ENCODE measurements at places on chromosomes 4 and X.

DNA sequence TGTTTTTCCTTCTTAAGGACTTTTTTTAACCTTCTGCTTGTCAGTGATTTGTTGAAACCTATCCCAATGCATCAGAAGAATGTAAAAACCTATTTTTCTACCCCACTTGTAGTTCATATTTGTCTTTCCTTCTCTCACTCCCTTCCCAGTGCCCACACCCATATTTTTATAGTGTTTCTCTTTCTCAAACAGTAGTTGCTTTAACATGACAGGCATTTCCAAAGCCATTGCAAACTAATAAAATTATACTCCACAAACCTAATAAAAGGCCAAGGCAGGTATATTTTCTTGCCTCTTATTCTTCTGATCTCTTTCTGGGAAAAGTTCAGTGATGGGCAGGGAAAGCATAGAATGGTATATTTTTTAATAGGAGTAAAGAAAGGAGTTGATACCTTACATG, 35.7 kb upstream of the FHDC1 start:
- no peak for DNase-seq

GRCh38 chr4:64781737-64782326, 372.6 kb upstream of the TECRL start:
- no peak for DNase-seq

- DNase-seq, result no peak
Measured at GRCh38 chr4:25779021-25779420, 83.8 kb downstream of the SEL1L3 start.

DNA sequence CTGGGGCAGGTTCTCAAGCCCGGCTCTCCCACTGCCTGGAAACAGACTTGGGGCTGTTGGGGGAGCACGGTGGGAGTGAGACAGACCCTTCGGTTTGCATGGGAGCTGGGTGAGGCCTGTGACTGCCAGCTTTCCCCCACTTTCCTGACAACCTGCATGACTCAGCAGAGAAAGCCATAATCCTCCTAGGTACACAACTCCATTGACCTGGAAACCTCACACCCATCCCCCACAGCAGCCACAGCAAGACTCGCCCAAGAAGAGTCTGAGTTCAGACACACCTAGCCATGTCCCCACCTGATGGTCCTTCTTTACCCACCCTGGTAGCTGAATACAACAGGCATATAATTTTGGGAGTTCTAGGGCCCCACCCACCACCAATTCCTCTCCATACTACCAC, 57.6 kb upstream of the UBQLN2 start:
- DNase-seq, result no peak

DNA sequence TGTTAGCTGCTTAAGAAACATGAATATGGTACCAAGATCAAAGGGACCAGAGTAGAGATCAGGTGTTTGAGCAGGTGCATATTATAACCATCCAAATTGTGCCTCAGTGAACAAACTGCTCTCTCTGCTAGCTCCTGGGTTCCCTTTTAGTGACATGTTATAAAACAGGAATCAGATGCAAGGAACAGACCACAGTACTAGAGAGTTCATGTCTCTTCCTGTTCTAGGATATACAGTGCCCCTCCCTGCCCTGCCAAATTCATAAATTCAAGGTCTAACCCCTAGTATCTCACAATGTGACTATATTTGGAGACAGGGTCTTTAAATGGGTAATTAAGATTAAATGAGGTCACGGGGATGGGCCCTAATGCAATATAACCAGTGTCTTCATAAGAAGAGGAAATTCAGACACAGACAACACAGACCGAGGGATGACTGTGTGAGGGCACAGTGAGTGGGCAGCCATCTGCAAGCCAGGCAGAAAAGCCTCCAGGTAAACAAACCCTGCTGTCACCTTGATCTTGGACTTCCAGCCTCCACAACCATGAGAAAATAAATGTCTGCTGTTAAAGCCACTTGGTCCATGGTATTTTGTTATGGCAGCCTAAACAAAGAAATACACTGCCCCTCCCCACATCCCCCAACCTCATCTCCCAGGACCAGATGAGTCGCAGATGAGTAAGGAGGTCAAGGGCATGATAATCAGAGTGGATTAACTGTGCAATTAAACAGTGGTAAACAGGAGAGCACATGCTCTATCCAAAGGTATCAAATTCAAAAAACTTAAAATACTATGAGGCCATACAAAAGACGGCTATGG, 82.5 kb downstream of the RBM47 start:
- DNase-seq, result no peak

GRCh38 chr4:115607311-115607710, 493.9 kb upstream of the NDST4 start:
- no peak for DNase-seq

- no peak for DNase-seq
Measured at GRCh38 chrX:23066588-23067281, 67.0 kb downstream of the DDX53 start.

Measured in activated CD8-positive, alpha-beta memory T cell treated with anti-CD3 and anti-CD28 coated beads for 1 hour (primary cell).